ENCODE measurements at places on chromosomes 5 and 9.

DNA sequence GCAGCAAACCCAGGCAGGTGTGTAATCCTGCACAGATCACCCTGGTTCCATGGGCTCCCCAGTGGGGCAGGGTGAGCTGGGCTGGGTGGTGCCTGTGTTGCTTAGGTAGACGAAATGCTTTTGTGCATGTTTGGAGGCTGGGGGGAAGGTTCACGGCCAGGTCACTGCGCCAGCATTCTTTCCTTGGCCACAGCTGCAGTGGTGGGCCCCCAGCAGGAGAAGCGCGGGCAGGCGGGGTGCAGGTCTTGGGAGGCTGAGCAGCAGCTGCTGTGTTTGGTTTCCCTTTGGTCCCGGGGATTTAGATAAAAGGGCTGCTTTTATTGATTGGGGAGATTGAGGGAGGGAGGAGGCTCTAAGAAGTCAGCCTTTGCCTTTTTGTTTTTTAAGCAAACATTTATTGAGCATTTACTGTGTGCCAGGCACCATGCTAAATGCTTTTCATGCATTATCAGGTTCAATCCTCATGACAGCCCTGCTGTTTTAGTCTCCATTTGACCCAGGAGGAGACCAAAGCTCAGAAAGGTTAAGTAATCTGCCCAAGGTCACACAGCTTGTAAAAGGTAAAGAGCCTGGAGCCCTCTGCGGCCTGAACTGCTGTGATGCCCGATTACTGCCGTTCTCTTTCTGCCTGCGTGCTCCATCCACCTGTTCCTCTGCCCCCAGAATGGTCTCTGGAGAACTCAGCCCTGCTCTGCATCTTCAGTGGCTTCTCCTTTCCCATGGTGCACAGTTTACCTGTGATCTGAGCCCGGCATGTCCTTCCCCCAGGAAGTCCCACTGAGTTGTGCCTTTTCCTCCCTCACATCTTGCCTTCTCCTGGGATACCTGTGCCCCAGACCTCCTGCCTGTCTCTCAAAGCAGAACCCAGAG is 94.4 kb downstream of the MACROH2A1 start:
- DNase-seq, result no peak

- no peak for DNase-seq
Observed at GRCh38 chr9:33024126-33024965, 727 bp upstream of the DNAJA1 start.

DNA sequence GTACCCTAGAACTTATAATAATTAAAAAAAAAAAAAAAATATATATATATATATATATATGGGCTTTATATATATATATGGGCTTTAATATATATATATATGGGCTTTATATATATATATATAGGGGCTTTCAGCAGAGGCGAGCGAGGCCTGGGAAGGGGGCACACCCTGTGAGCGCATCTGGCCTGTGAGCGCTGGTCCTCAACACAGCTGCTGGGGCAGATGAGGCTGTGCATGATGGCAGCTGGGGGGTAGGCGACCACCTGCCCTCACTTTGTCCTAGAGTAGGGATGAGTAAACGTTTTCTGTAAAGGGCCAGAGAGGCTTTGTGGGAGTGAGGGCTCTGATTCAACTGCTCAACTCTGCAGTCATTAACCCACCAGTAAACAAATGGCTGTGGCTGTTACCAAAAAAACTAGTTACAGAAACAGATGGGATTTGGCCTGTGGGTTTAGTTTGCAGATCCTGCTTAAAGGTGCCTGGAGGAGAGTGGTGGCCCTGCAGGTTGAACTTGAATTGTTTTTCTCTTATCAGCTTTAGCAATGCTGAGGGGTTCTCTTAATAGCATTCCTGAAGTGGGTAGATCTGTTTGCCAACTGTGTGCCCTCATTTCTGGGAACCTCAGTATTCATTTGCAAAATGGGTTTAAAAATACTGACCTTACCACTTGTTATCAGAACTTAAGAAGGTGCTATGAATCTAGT is 88.1 kb upstream of the EPB41L4B start:
- DNase-seq, result no peak

- no peak for DNase-seq
Observed at GRCh38 chr5:178355671-178356070, 123.1 kb upstream of the PHYKPL start.

DNA sequence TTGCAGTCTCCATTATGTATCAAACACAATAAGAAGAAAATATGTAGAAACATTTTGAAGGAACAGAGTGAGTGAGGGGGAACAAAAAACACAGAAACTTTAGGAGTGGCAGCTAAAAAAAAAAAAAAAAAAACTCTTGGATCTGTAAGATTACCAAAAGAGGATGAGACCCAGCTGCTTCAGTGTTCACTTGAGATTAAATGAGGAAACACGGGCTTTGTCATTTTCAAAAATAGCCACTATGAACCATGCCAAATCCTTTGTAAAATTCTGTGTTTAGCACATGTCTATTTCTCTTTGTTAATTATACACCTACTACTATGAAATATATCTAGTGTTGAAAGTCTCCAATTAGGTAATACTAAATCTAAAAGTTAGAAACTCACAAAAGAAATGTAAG is 485.9 kb downstream of the EFNA5 start:
- no peak for DNase-seq
